ENCODE measurements at places on chromosomes 3 and 15.

- no peak for DNase-seq
Measured at GRCh38 chr3:129032716-129033115, 27.9 kb upstream of the GP9 start.

GRCh38 chr3:171340434-171340833 lies 119.8 kb downstream of the TNIK start:
- no peak for DNase-seq

GRCh38 chr3:30659270-30660130 lies 53.1 kb downstream of the TGFBR2 start:
- no peak for DNase-seq

GRCh38 chr15:53307952-53308624 lies 451.4 kb downstream of the WDR72 start:
- DNase-seq, result no peak

DNA sequence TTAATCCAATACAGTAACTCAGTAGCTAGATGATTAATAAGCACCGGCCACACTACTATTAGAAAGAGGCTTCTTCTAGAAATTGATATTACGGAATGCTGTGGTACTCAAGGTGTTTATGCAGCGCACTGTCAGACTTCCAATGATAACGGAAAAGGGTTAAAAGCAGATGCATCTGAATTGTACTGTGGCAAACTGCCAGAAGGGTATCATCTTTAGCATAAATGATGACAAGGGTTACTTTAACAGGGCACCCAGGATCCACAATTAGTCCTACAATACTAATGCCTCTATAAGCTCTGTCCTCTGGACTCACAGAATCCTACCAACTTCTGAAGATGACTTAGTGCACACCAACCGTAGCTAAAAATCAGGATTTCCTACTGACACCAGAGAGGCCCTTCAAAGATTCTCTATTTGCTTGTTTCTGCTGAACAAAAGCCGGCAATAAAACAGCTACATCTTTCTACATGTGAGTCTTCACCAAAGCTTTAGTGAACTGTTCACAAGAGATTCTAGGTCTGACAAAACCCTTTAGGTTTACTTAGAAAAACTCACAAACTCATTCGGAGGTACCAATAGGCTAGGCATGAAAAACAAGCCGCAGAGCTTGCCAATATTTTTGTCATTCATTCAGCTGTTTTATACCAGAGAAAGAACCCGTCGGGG lies 7.1 kb downstream of the SATB1 start:
- no peak for DNase-seq

GRCh38 chr15:100829457-100829856 lies 50.2 kb upstream of the ALDH1A3 start:
- no peak for DNase-seq

DNA sequence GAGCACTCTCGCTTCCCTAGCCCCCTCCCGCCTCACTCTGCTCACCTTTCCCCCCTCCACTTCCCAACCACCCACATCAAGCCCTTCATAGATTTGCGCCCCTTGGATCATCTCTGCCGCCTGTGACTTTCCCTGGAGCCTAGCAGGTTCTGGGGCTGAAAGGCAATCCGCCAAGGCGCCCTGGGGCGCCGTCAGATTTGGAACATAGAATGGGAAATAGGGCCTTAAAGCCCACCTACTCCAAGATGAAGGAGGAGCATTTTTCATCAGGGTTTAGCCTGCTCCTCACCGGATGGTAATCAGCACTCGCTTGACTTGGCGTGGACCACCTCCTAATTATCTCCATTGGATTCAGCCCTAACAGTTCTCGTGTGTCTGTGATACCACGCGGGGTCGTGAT lies 1.3 kb downstream of the CPNE4 start:
- DNase-seq, result no peak

DNA sequence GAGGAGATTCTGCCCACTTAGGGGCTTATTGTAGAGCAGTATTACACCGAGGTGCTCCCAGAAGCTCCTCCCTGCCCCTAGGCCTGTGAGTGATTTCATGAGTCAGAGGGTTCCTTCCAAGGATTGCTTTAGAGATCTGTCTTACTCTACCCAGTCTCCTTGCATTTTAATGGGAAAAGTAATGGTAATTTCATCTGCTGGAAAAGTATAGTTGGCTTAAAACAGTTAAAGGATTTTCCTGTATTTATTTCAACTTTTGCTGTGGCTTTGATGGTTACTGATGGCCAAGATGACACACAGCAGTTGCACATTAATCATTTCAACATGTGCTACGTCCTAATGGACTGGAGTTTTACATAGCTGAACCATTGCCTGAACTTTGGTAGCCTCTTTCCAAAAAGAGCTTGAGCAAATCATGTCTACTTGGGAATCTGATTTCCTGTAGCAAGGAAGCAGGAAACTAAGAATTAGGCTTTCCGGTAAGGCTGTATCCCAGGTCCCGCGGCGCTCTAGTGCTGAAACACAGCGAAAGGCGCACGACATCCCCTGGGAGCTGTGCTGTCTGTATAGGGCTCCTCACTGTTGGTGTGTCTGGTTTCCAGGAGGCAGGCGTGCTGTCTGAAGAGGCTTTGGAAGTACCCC lies 9.2 kb upstream of the PGPEP1L start:
- DNase-seq, result no peak

- DNase-seq, result no peak
Measured at GRCh38 chr3:37163262-37164015, 10.9 kb downstream of the LRRFIP2 start.

GRCh38 chr3:135237371-135238143 lies 442.5 kb downstream of the EPHB1 start:
- no peak for DNase-seq

GRCh38 chr3:180478695-180479094 lies 123.3 kb upstream of the TTC14 start:
- no peak for DNase-seq

DNA sequence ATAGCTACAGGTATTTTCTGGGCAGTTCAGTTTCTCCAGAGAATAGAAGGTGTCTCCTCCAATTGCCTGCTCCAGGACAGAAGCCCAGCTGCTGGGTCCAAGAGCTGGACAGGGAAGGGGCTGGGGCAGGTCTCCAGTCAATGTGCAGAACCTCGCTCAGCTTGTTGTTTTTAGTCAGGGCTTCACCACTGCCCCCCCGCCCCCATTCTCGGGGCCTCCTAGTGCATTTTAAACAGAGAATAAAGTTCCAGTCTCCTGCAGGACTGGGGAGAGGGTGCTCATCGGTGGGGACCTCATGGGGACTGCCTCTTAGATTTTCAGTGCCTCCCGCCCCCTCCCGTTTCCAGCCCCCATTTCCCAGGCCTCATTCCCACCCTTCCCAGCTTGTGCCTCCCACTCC lies 216.6 kb downstream of the XXYLT1 start:
- DNase-seq, result no peak

DNA sequence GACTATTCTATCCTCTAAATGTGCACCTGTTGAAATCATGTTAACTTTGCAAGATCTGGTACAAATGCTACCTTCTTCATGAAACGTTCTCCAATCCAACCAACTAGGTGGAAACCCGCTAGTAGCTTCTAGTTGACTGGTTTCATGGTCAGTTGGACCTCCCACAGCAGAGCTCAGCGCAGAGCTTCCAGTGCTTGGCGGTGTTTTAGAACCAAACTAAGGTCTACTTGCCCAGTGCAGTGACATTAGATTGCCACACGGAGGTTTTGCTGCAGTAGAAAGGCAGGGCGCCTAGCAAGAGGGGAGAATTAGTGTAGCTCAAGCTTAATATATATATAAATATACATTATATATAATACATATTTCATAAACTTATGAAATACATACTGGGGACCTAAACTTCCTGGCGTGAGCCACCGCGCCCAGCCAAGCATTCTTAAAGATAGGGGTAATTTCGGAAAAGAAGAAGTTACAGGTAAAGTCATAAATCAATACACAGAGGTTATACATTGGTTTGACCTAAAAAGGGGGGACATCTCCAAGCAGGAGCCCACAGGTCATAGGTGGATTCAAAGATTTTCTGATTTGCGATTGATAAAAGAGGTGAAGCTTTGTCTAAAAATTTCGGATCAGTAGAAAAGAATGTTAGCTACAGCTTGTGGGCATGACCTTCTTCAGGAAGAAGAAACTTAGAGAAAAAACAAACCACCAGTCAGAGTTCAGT lies 2.1 kb upstream of the OXSR1 start:
- DNase-seq, result no peak

Data from activated CD8-positive, alpha-beta memory T cell treated with anti-CD3 and anti-CD28 coated beads for 1 hour (primary cell).